ENCODE measurements at places on chromosomes 4 and X. TPM values are rescaled to one million over a fixed set of nuclear protein-coding genes. Genes with fewer than 3 reads are reported as not detected.

Gene TLR8
- 1.3 TPM for total RNA-seq

Gene DKK2
- 17.2 TPM for total RNA-seq

Gene VCX3B
- not detected for total RNA-seq

Gene AMOT
- total RNA-seq, result 41.2 TPM

Gene GPRIN3
- 2.3 TPM for total RNA-seq

DNA sequence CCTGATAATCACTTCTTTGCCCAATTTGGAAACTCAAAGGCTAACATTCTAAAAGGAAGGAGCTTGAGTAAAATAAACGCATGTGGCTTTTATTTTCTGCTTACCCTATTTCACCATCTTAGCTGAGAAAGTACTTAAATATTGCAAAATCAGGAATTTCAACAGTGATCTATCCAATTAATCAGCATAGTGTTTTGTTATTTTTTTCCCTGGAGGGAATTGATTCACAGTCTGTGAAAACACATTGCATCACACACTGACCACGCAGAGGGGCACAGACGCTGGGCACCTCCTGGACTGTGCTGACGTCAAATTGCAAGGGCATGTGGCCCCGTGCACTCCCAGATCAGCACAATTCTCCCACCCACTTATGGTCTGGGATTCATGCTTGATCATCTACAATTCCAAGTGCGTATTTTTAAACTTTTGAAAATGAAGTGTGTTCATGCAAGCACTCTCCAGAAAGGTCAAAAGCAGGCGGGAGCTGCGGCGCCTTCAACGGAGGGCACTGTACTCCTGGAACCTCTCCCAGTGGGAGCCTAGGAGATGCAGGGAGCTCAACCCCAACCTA is 320.6 kb upstream of the PPARGC1A start:
- peak; percentile 72 for DNase-seq

DNA sequence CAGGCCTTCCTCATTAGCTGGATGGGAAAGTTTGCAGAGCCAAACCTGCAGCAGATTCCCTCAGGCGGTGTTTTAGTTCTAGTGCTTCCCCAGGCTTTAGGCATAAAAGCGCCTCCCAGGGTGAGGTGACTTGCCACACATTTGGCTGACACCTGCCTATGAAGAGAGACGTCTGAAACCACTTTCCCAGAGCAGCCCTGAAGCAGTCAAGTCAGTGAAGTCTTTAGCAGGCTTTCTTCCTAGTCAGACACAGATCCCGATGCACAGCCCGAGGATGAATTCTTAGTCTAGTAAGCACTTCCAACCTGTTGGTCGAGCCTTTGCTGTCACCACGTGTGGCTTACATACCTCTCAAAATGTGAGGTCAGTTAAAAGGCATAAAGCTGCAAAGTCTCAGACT is 484.1 kb downstream of the SMARCA1 start:
- no peak for DNase-seq

- no peak for DNase-seq
Measured at GRCh38 chrX:2464677-2465166, 36.1 kb downstream of the DHRSX start.

GRCh38 chrX:102515975-102516941 is at the start of gene TMSB15A:
TMSB15A (minus strand) TSS chrX:102516739.
- peak; percentile 42 for DNase-seq

GRCh38 chrX:150487369-150488094 is 80.9 kb upstream of the MTM1 start:
- no peak for DNase-seq

- DNase-seq, result no peak
Measured at GRCh38 chr4:4350909-4351308, 36.0 kb upstream of the NSG1 start.

GRCh38 chr4:155582971-155583437 is 83.6 kb upstream of the GUCY1A1 start:
- DNase-seq, result no peak

DNA sequence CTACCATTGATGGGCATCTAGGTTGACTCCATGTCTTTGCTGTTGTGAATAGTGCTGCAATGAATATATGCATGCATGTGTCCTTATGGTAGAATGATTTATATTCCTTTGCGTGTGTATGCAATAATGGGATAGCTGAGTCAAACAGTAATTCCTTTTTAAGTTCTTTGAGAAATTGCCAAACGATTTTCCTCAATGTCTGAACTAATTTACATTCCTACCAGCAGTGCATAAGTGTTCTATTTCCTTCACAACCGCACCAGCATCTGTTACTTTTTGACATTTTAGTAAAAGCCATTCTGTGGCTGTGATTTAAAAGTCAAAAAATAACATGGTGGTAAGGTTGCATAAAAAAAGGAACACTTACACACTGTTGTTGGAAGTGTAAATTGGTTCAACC is 103.1 kb upstream of the FAM47B start:
- no peak for DNase-seq

- no peak for DNase-seq
Measured at GRCh38 chr4:46390355-46391058, 579 bp upstream of the GABRA2 start.

- no peak for DNase-seq
Measured at GRCh38 chr4:176043838-176044588, 21.6 kb upstream of the WDR17 start.

GRCh38 chrX:12701628-12702027 is 89.6 kb upstream of the PRPS2 start:
- peak; percentile 28 for DNase-seq

DNA sequence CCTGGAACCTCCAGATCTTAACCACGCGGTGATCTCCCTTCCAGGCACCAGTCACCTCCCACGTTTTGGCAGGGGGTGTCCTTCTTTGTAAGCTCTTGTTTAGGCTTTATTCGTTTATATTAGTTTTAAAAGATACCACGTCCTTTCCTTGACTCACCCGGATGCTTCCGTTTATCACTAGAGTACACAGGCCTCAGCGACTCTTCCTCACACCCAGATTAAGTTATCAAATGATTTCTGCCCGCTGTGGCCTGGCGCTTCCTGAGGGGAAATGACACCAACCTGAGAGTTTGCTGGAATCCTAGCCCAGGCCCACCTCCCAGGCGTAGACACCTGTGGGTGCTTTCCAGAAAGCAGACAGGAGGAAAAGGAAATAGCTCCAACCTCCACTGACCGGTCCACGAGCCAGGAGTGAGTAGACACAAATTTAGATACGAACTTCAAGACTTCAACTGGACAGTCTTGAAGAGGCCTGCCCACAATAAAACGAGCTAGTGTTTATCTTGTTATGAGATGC is 756 bp upstream of the ADAMTS3 start:
- DNase-seq, result no peak

- no peak for DNase-seq
Measured at GRCh38 chrX:8591501-8591900, 126.9 kb downstream of the VCX3B start.

All from tibial nerve (tissue), 4 donors.